Activated CD8-positive, alpha-beta memory T cell treated with anti-CD3 and anti-CD28 coated beads, Interleukin-2, amount 50 U/mL, for 4 hours (primary cell): ENCODE measurements at places on chromosomes 5 and 9.
A peak's percentile ranks its signal among the peaks of the same experiment; 100 is the strongest.

- no peak for DNase-seq
These were observed 225.7 kb upstream of the KLF9 start for GRCh38 chr9:70639853-70640814.

DNA sequence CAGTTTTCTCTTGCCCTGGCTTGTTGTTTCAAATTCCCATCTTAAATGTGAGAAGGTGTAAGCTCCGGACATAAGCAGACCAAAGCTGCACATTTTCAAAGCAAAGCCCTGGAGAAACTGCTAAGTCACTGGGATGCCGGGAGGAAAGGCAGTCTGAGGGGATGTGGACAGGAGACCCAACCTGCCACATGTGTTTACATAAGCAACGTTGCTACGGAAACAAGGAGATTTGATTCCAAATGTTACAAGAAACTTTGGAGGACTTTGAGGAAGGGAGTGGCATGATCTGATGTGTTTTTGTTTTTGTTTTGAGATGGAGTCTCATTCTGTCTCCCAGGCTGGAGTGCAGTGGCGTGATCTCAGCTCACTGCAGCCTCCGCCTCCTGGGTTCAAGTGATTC is 25.7 kb upstream of the INSYN2B start:
- no peak for DNase-seq

DNA sequence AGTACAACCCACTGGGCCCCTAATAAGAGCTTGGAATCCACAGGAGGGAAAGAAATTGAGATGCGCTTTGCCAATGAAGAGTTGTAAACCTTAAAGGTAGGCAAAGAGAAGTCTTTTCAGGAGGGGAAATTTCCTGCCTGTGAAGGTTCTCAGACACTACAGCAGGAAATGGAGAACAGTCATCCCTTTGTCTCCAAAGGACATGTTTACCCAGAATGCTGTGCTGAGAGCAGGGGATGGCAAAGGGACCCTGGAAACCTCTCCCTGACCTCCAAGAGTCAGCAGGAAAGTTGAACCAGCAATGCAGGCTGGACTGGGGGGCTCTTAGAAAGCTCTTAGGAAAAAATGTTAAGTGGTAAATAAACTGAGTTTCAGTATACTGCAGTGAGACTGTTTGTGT is 103.2 kb downstream of the AK8 start:
- no peak for DNase-seq

DNA sequence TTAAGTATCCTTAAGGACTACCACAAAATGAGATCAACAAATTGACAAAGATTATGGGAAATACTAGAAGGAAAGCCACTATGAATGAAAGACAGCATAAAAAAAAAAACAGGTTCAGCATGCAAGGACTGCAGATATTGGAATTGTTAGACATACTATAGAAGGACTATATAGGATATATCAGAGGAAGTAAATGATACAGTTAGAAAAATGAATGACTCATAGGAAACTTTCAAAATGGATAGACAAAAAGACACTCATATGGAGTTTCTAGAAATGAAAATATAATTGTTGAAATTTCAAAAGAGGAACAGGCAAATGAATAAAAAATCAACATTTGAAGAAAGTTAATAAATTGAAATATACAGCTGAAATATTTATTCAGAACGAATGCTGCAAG is 180.6 kb downstream of the PLK2 start:
- DNase-seq = no peak

- DNase-seq = peak; percentile 90
These were observed at the start of gene SCAMP1 for GRCh38 chr5:78359831-78360673. SCAMP1 (plus strand) TSS chr5:78360617; CDS start chr5:78360672, 55 bp downstream.

DNA sequence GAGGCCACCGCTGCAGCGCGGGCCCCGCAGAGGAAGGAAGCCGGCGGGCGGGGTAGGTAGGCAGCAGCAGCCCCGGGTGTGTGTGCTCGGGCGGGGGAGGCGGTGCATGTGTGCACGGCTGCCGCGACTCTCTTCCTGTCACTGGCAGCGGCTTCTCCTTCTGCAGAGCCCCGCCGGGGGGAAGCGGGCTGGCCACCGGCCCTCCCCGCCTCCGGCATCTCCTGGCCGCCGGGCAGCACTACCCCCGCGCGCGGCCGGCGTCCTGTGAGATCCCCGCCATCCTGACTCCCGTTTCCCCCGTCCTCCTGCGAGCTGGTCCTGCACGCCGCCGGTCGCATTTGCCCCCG is 315 bp downstream of the PIK3R1 start:
- DNase-seq = no peak

DNA sequence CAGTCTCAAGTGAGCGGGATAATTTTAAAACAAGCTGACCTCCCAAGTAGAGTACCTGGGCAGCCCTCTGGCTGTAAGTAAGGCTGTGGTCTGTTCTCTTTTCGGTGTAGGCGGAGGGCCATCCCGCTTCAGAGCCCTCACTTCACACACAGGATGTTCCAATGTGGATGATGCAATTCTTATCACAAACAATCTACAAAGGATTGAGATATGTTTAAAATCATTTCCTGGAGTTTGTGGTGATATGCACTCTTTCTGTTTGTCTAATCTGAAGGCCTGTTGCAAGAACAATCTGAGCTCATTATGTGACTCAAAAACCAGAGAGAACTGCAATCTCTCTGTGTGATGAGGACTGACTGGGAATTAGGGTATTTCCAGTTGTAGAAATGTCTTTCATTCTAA is 42.5 kb downstream of the ITGA2 start:
- DNase-seq = no peak

GRCh38 chr9:83062651-83063527 is at the start of gene RASEF:
RASEF (minus strand) TSS chr9:83063142; CDS start chr9:83062867, 275 bp downstream.
- no peak for DNase-seq

GRCh38 chr9:21615018-21615417 is 132.9 kb upstream of the IFNE start:
- DNase-seq = no peak

DNA sequence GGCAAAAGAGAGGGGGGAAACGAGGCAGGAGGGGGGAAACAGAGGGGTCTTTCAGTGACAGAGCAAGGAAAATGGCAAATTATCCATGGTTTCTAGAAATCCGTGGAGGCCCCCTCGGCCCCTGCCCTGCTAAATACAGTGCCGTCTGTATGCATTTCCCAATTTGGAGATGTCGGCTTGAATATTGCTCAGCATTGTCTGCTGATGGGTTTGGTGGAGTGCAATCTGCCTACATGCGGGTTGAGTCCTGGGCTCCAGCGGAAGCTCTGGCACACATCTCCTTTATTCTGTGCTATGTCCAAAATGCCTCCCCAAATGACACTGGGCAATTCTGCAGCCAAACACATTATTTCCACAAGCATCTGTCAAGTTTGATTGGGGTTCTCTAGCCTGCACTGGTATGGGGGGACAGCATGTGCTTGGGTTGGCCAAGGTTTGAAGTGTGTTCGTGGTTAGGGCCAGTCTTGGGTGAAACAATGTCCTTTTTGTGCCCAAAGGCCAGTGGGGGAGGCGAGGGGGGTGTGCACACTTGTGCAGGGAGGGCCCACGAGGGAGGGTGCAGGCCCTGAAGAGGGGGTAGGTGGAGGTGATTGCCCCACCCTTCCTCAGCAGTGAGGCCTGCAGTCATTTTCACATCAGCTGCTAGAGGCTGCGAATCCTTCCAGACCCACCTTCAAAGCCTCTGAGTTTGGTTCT is 6.2 kb upstream of the NEUROG1 start:
- DNase-seq = no peak

DNA sequence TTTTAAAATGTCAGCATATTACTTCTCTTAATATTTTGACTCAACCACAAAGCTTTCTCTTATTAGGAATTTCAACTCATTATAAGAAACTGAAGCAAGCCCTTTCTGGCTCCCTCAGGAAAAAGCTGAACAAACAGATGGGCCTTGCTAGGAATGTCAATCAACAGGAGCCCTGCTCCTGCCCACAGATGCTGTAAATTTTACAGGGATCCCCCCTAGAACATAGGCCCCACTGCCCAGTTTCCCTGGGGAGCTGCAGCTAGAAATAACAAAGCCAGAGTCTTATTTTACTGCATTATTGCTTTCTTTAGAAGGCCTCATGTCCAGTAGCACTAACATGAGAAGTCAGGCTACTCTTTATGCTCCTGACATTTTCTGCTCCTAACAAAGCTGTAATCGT is 103.8 kb downstream of the PCSK1 start:
- DNase-seq = no peak

- DNase-seq = no peak
These were observed 287.8 kb upstream of the RASA1 start for GRCh38 chr5:86979811-86980411.

DNA sequence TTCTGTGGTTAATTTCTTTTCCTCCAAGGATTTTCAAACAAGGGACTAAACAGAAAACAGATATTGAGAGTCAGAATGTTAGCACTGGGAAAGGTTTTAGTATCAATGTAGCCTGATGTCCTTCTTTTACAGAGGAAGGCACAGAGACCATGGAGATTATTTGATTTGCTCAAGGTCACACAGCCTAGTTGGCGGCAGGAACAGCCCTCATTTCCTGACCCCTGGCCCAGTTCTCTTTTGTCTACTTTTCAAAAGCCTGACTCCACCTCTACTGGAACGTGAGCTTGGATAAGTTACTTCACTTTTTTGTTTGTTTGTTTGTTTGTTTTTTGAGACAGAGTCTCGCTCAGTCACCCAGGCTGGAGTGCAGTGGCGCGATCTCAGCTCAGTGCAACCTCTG is 6.6 kb upstream of the NRG2 start:
- DNase-seq = no peak

- DNase-seq = no peak
These were observed 44.2 kb upstream of the CD180 start for GRCh38 chr5:67240846-67241245.

DNA sequence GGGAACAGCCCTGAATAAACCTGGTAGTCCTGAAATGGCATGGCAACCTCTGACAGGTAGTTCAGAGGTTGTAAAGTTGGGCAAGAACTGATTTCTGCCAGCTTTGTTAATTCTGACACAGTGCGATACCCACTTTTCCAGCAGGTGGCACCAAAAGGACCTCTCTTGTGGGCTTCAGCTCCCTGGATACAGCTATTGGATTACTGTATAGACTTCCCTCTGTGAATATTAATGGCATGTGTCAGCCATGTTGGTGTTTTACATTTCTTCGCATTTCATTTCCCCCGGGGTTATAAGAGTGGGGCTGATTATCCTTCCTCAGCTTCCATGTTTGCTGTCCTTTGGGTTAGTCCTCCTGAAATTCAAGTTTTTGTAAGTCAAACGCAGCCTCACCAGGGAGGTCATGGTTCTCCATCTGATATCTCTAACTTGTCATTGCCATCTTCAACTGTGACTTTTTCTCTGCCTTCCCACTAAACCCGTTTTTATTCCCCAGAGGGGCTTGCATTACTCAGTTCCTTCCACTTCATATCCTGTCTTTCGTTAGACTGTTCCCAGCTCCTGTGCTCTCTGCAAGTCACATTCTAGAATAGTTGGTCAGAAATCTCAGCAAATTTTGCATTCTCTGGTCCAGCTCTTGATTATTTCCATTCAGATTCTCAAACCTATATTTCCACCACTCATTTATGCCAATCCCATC is 135.6 kb downstream of the LIFR start:
- DNase-seq = no peak

DNA sequence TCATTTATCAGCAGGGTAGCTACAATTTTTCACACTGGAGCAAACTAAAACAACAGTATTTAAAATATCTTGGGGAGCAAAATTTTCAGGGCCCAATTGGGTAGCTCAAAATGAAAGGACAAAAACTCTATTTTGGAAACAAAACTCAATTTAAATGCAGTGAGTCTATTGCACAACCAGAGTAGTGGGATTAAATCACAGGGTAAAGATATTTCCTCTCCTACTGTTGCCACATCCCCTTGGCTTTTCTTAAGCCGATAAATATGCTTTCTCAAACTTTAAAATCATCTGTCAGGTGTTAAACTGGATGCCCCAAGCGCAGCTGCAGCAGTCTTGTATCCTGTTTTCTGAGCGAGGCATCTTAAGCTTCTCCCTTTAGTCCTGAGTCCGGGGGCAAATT is 1474.3 kb upstream of the CDH9 start:
- no peak for DNase-seq
